Stimulated activated CD4-positive, alpha-beta T cell treated with anti-CD3 and anti-CD28 coated beads, Interleukin-1b, Interleukin-23, amount 100 ng/mL, for 1 hour (primary cell): ENCODE measurements at places on chromosomes 4 and X.

GRCh38 chr4:145099653-145100052 lies 1.5 kb downstream of the ABCE1 start:
- DNase-seq = no peak

DNA sequence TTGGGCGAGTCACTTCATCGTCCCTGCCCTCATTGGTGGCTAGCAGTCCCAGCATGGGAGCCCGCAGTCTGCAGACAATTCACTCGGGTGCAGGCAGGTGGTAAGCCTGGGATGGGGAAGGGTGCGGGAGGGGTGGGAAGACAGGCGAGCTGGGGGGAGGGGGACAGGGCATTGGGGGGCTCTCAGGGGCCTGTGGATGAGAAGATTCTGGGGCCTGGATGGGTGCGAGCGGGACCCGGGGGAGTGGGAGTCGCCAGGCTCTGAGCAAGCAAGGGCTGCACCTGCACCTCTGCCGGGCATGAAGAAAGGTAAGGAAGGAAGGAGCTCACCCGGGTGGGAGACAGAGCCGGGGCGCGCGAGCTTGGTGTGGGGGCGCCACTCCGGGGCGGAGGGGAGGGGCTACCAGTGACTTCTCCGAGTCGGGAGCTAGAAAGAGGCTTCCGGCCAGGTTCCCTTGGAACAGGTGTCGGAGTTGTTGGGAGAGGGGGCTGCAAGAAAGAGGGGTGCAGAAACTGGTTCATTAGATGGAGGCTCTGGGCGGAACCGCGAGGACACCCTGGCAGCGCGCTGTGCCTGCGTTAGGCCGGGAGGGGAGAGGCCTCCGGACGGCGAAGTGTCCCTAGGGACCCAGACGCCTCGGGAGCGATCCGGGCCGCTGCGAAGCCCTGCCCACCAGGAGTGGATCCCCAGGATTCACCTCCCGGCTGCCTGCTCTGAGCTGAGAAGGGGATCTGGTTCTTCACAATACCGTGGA lies 103.4 kb upstream of the PDLIM3 start:
- DNase-seq = no peak

GRCh38 chr4:112865443-112865842 lies 184.0 kb upstream of the ANK2 start:
- no peak for DNase-seq

GRCh38 chr4:32133141-32133540 lies 1413.0 kb downstream of the PCDH7 start:
- DNase-seq = no peak

DNA sequence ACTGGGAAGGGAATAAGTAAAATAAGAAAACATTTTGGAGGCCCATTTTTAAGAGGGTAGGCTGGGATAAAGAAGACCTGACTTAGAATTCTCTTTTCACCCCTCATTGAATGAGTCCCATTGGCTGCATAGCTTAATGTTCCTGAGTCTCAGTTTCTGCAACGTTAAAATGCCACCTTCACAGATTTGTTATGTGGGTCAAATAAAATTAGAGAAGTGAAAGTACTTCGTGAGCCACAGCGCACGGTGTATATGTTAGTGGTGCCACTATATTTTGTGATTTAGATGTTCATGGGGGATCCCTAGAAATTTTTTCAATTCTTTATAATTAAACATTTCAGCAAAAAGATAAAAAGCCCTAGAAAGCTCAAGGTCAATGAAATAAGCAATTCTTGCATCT lies 109.2 kb upstream of the HS3ST1 start:
- DNase-seq = no peak

GRCh38 chr4:40228497-40229365 lies 31.9 kb downstream of the RHOH start:
- no peak for DNase-seq

- no peak for DNase-seq
Measured at GRCh38 chrX:136768469-136769084, 12.2 kb downstream of the ARHGEF6 start.

DNA sequence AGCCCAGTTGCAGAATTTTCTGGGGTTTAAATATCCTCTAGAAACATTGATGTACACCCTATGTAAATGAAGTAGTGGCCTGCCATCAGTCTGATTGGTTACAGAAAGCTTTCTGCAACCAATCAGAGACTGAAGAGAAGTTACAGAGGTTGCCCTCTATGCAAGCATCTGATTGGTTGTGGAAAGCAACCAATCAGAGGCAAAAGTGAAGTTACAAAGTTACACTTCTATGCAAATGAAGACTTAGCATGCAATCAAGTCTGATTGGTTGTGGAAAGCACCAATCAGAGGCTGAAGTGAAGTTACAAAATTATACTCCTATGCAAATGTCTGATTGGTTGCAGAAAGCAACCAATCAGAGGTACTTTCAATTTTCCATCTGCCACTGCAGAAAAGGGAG lies 51.9 kb upstream of the USP9X start:
- no peak for DNase-seq

- DNase-seq = no peak
Measured at GRCh38 chrX:19462231-19462630, 53.1 kb downstream of the MAP3K15 start.

DNA sequence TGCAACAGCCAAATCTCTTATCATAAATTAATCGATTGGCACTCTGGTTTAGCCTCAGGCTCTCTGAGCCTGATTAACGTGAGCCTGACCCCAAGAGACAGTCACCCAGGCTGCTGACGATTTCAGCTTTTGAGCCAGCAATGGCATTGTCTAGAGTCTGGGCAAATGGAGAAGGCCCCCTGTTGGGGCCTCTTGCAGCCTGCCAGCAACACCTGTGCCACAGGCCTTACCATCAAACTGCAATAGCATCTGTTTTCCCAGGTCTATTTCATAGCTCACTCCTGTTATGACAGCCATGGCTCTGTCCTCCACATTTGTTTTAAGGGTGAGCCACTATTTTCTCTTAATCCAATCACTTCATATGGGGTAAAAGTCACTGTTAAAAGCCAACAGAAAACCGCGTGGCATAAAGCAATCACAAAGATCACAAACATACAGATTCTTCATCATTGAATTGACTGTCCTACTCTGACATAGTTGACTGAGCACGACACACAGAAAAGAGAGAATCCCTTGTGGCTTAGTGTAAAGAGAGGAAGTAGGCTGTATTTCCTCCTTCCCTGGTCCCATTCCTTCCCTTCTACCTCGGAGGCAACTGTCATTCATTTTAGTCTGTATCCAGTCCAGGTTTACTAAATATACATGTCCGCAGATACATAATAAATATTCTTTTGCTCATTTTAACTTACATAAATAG lies 47.8 kb downstream of the SLC9A7 start:
- no peak for DNase-seq

GRCh38 chr4:53788621-53789020 lies 197.3 kb upstream of the LNX1 start:
- no peak for DNase-seq

DNA sequence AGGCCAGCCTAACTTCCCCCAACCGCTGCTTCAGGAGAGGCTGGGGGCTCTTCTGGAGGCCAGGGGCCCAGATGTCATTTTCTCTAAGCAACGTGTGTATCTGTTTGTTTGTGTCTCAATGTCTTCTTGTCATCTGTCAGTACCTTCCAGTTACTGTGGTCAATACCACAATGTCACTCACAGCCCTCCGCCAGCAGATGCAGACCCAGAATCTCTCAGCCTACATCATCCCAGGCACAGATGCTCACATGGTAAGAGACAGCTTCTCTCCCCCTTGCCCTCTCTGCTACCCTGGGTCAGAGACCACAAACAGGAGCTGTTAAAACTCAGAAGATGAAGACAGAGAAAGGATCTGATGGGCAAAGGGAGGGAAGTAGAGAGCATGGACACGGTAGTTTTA lies 5.0 kb downstream of the XPNPEP2 start:
- no peak for DNase-seq

DNA sequence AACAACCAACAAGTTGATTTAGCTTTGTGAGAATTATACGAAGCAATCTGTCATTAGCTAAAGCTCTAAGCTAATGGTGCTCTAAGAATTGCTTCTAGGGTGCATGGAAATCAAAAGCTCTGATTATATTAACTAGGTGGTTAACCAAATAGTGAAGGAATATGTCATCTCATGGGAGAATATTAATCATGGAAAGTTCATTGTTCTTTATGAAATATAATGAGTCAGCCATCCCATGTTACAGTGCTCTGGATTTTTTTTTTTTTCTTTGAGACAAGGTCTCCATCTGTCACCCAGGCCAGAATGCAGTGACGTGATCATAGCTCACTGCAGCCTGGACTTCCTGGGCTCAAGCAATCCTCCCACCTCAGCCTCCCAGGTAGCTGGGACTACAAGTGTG lies 10.5 kb downstream of the DCAF8L2 start:
- DNase-seq = no peak

GRCh38 chrX:8033175-8033574 lies 106.0 kb upstream of the PNPLA4 start:
- no peak for DNase-seq

- DNase-seq = peak; percentile 62
Measured at GRCh38 chr4:2220016-2220630, 21.8 kb downstream of the HAUS3 start.

DNA sequence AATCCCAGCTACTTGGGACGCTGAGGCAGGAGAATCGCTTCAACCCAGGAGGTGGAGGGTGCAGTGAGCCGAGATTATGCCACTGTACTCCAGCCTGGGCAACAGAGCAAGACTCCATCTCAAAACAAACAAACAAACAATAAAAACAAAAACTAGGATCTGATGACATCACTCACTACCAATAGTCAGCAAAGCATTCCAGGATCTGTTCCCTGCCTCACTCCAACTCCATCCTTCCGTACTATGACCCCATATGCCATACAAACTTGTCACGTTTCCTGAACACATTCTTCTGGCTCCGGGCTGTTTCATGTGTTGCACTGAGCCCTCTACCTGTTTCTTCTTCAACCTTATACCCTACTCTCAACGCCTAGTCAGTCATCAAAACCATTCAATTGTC lies 47.3 kb downstream of the RBM47 start:
- no peak for DNase-seq

GRCh38 chr4:138400543-138400942 lies 158.4 kb upstream of the SLC7A11 start:
- DNase-seq = no peak

GRCh38 chr4:75845992-75846391 lies 56.3 kb downstream of the PPEF2 start:
- no peak for DNase-seq

DNA sequence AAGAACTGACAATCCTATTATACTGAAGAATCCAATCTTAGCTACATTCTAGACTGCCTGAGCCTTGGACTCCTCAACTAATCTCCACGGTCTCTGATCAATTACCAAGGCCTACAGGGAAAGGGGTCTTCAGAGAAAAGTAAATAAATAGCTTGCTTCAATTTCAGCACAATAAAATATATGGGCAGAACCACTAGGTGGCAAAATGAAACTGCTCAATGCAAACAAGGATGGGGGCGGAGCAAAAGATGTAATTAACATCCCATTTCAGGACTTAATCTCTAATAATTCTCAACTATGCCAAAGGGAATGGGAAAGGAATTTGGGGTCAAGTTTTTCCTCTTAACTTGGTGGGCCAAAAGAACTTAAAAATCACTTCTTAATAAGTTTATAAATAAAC lies 78.4 kb upstream of the MAP3K15 start:
- no peak for DNase-seq

GRCh38 chrX:149569770-149570169 lies 17.5 kb downstream of the MAGEA9B start:
- DNase-seq = no peak

DNA sequence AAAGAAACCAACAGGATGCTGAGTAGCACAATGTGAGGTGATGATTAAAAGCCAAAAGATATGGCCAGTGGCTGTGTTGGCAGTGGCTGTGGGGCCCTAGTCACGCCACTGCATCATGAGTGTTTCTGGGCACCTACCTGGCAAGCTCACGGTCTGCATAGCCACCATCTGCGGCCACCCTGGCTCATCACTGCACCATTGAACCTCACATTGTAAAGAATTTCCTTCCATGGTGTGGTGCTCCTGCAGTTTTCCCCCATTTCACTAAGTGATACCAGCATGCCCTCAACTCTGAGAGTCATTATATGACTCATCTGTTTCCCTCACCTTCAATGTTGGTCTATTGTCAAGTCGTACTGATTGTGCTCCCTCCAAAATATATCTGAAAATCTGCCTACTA lies 45.5 kb upstream of the CLNK start:
- no peak for DNase-seq

GRCh38 chrX:109934935-109935334 lies 68.0 kb upstream of the TMEM164 start:
- DNase-seq = no peak

DNA sequence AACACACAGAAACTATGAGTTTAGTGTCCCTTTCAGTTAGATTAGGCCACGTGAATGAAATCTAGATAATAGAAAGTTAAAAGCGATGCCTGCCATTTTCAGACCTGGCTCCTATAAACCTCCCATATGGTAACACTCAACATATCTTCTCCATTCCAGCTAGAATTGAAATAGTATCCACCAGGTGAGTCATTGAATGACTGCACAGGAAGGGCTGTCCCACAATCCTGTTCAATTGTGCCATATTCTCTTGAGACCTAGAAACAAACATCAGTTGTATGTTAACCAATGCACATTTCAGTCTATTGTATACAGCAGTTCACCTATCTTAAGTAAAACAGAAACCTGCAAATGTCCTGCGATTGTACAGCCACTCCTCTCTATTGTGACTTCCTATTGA lies 659.3 kb upstream of the SLIT2 start:
- no peak for DNase-seq

- no peak for DNase-seq
Measured at GRCh38 chrX:132022967-132023895, at the start of gene STK26. TSS of gene STK26 (plus strand) at chrX:132023302. CDS start at chrX:132023618, 316 bp downstream.

DNA sequence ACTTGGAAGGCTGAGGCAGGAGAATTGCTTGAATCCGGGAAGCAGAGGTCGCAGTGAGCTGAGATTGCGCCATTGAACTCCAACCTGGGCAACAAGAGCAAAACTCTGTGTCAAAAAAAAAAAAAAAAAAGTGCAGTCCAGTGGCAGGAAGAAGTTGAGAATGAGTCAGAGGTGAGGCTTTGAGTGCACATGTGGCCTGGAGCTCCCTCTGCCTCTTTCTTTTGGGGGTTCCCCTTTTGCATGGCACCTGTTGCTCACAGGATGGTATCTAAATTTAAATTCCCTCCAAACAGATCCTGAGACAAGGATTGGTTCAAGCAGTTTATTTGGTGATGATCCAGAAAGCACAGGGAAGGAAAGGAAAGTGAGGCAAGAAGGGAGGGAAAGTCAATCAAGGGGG lies 151.4 kb upstream of the STX18 start:
- DNase-seq = no peak

DNA sequence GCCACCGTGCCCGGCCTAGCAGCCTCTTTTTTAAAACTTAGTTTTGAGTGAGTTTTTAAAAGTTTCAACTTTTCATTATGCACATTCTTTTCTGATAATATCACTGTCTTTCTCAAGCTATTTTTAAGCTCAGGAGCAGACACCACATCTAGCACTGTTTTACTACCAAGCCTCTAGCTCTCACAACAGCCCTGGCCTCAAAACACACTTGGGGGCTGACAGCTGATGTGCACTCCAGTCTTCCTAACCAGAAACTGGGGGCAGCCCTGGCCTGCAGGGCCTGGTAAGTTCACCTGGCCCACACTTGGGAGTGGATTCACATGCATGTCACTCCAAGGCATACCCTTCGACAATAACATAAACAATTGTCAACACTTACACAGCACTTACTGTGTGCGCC lies 34.0 kb downstream of the CENPU start:
- DNase-seq = no peak
